ENCODE measurements at places on chromosomes 2 and 18.

DNA sequence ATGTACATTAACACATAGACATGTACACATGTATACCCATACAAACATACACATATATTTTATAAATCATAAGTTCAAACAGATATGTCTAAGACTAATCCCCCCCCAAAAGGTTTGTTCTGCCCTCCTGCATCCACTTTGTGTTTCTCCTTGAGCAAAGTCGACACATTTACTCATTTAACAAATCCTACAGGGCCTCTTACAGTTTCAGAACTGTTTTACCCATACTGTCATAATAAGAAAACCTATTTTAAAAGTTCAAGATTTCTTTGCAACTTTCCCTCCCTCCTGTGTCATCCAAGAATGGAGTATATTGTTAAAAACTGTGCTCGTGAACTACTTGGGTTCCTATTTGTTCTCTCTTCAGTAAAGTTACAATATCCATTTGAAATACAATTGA, 166.7 kb downstream of the L3MBTL4 start:
- DNase-seq: no peak

GRCh38 chr2:10016001-10016801, 27.1 kb upstream of the KLF11 start:
- no peak for DNase-seq

DNA sequence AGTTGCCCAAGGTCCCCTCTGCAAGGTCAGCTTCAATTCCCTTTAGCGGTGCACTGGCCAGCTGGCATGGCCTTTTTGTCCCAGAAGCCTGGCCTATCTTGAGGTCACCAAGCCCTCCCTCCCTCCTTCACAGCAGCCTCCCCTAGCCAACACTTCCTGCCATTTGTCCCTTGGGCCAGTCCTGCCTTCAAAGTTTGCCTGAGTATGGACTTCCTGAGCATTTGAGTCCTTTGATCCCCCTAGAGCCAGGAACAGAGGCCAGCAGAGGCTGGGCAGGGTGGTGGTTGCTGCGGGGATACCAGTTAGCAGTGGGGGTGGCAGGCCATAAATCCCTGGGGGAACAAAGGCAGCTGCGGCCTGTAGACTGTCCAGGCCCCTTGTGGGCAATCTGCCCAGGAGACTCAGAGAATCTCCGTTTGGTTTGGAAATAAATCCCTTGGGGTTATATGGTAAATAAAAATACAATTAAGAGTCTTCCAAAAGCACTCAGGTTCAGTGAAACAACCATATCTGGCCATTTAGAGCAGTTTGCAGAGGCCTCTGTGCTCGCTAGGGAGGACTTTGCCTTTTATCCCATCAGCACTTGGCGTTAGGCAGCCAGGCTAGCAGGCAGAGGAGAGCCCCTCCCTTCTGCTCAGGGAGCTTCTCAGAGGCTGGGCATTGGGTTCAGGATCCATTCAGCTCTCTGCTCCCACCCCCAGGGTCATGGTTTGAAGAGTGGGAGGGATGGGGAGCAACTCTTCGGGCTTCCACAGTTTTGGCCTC, 3.1 kb upstream of the HES6 start:
- peak; percentile 70 for DNase-seq

- no peak for DNase-seq
Measured at GRCh38 chr2:176182671-176183070, 5.8 kb upstream of the HOXD1 start.

DNA sequence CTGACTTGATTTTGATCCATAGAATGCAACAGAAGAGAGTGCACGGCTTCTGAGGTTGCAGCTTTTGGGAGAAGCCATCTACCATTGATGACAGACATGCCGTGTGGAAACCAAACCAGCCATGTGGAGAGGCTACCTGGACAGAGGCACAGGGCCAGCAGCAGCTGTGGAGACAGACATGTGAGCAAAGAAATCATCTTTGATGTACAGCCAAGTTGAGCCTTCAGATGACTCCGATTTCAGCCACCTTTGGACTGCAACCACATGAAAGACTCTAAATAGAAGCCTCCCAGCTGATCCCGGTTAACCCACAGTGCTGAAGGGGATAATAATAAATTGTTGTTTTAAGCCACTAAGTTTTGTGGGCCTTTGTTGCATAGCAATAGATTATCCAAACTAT, 54.2 kb downstream of the TSN start:
- no peak for DNase-seq
